ENCODE measurements at places on chromosomes 7 and 10. TPM values are rescaled to one million over a fixed set of nuclear protein-coding genes. Genes with fewer than 3 reads are reported as not detected.
A peak's percentile ranks its signal among the peaks of the same experiment; 100 is the strongest.

The LRRC17 gene
- total RNA-seq = 1.2 TPM

The SPDYE16 gene
- total RNA-seq = not detected

- no peak for DNase-seq
Measured at GRCh38 chr10:6786579-6787031, 206.5 kb upstream of the PRKCQ start.

DNA sequence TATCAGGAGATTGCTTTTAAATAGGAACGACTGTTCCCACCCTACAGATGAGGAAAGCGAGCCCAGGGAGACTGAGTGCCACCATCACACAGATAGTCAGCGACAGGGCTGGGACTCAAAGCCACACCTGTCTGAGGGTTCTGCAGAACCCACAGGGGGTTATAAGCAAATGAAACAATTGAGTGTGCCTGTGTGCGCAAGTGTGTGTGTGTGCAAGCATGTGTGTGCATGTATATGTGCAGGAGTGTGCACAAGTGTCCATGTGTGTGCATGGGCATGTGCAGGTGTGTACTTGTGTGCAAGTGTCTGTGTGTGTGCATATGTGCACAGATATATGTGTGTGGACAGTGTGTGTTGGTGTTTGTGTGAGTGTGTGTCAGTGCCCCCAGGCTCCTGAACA lies 280.2 kb downstream of the GRID1 start:
- peak; percentile 69 for DNase-seq

- DNase-seq = no peak
Measured at GRCh38 chr7:101784292-101785127, 32.9 kb upstream of the CUX1 start.

- no peak for DNase-seq
Measured at GRCh38 chr10:6464862-6465430, 115.1 kb downstream of the PRKCQ start.

DNA sequence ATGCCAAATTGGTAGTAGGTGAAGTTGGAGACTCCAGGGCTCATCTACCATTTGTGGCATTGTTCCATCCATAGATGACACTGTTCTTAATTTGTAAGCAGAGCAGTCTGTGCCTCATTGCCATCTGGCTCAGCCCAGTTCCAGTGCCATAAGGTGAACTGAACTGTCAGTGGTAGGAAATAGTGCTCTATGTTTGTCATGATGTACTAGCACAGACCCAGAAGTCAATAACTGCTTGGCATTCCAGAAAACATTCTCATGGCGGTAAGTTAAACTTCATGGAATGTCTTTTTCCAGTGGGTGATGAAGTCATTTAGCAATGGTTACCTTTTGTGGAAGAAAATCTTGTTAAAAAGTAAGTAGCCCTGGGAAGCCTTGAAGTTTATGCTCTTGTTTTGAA lies 302.7 kb downstream of the SUGCT start:
- DNase-seq = no peak

Measured in mesenteric fat pad (tissue), 1 donor.